ENCODE measurements at places on chromosomes 7 and 10. TPM values are rescaled to one million over a fixed set of nuclear protein-coding genes. Genes with fewer than 3 reads are reported as not detected.

CUBN gene
- total RNA-seq: 0.04 TPM

OR9A2 gene
- total RNA-seq: not detected

GRCh38 chr10:14508725-14509124 is 178.0 kb upstream of the FRMD4A start:
- no peak for DNase-seq

- no peak for DNase-seq
Observed at GRCh38 chr7:142089035-142089434, 22.5 kb upstream of the MGAM2 start.

DNA sequence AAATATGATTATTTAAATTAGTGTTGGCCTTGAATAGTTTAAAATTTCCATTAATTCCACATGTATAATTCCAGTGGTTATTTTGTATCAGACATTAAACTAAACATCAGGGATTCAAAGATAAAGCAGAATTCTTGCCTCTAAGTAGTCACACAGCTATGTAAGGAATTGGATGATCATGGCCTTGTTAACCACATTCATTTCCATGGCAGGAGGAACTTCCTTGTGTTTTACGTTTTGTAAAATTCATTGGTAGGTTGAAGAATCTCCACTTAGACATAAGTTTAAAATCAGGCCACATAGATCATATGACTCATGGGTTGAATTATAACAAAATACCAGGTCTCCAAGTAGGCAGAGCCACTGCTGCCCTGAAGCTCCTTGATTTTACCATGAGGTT is 289.7 kb downstream of the PLXDC2 start:
- no peak for DNase-seq

DNA sequence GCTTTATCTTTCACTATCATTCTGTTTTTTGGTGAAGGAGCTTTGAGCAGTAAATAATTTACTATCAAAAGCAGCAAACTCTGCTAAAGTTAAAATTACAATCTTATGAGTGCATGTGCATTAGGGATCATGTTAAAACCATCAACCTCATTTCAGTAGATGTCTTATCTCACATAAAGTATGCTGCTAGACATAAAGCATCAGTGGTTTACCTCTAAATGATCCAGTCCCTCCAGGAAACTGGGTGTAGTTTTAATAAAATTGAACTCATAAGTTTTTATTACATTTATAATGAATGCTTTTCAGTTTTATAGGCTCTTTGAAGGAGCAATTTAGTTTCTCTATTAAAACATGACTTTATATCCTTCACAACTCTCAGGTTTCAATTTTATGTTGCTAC is 108.7 kb downstream of the LRRN3 start:
- DNase-seq: no peak

GRCh38 chr10:87658321-87658795 is 1.3 kb upstream of the PAPSS2 start:
- DNase-seq: no peak

GRCh38 chr7:36217961-36218284 is 64.9 kb downstream of the EEPD1 start:
- no peak for DNase-seq

DNA sequence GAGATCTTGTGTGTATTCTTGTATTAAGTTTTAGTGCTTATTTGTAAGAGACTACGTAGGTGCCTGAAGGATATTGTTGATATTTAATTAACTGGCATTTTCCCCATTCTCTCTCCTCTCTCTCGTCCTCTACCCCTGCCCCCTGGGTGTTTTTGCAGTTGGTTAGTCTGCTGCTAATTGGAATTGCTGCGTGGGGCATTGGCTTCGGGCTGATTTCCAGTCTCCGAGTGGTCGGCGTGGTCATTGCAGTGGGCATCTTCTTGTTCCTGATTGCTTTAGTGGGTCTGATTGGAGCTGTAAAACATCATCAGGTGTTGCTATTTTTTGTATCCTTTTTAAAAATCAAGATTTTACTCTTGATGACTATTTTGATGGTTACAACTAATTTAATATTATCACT is 22.5 kb downstream of the TSPAN13 start:
- DNase-seq: no peak
